Astrocyte (in vitro differentiated cells and primary cell): ENCODE measurements at places on chromosomes 6 and 20. TPM values are rescaled to one million over a fixed set of nuclear protein-coding genes. Genes with fewer than 3 reads are reported as not detected.

SLC52A3 gene
- total RNA-seq = 0.09 TPM in 1 of 2 replicates, not detected in the other

DNA sequence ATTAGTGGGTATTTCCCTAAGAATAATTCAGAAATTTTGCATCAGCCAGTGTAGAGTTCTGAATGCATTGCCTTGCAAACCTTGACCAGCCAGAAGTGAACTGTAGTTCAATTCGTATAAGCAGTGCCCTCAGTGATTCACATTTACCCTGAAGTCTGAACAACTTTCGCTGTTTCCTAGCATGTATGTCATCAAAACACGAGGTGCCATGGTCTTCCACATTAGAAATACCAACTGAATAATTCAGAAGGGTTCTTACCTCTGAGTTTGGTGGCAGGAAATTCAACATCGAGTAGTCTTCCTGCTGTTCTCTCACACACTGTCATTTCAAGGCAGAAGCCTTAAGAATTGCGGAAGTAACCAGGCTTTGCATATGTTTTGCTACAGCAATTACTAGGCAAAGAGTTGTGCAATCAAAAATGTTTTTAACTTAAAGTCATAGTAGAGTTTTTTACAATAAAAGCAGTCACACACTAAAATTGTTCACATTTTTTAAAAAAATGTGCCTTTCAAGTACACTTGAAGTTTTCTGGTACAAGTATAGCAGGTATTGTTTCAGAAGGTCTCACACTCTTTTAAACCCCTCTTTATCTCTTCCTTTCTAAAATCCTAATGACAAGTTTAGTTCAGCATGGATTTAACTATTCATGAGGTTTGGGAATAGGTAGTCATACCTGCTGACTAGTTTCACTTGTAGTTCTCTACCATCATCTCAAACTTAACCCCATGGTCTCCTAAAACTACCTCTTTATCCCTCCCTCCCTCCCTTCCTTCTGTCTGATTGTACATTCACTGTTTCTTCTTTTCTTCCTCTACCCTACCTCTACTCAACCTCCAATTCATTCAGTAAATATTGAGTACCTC lies 118.3 kb downstream of the STXBP5 start:
- no peak overlapping the region for H3K27ac ChIP-seq
- DNase-seq = no peak
- H3K36me3 ChIP-seq = peaks cover 4% of the 10 kb centered on the region
- H3K4me1 ChIP-seq = no peaks in the 10 kb centered on the region

DNA sequence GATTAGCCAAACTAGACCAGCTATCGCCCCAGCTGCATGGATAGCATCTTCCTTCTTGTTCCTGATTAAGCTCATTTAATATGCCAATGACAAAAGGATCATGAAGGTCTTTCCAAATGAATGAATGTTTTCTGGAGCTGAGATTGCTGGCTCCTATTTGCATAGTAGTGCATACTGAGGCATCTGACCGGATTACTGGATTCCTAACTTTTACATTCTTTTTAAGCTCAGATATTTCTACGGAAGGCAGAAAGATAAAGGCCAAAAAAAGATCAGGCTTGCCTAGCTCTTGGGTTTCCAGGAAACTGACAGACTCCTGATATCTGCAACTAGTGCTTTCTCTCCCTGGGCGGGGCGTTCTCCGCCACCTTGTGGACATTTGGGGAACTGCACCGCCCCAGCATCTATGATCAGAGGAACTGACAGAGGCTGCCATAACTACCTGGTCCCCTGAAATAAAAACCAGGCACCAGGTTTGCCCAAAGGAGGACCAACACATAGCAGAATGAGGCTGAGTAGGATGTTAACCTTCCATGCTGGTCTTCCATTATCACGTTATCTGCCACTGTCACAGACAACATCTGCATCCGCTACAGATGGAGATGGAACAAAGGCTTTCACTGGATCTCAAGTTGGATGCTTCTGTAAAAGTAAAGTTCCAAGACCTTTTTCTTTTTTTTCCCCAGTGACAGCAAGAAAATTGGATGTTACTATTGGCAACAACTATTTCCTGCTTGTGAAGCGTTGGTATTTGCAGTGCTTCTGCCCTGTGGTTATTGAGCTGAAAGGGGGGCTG lies 33.2 kb downstream of the NT5E start:
- peaks cover 8% of the 10 kb centered on the region for H3K4me1 ChIP-seq
- peak; percentile 50 for DNase-seq
- no peak overlapping the region for H3K4me3 ChIP-seq
- peaks cover 6% of the 10 kb centered on the region for H3K36me3 ChIP-seq

DNA sequence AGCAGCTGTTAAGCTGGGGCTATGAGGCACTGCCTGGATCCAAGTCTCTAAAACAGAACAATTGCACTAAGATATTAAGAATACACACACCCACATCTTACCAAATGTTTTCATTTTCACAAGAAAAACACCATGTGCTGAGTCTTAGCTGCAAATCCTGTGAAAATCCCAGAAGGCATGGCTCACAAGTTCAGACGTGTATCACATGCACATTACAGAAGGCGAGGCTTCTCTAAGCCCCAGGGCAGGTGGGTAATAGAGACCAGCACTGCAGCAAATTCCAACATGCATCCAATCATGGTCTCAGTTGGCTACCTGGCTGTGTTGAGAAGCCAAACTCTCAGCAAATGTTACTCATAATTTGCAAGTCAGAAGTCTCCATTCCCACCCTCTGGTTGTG lies 16.2 kb upstream of the CST3 start:
- no peaks in the 10 kb centered on the region for H3K4me1 ChIP-seq
- H3K36me3 ChIP-seq = no peaks in the 10 kb centered on the region
- H3K27me3 ChIP-seq = peaks cover 2% of the 10 kb centered on the region
- H3K27ac ChIP-seq = no peak overlapping the region
- no peak overlapping the region for H3K4me3 ChIP-seq

DNA sequence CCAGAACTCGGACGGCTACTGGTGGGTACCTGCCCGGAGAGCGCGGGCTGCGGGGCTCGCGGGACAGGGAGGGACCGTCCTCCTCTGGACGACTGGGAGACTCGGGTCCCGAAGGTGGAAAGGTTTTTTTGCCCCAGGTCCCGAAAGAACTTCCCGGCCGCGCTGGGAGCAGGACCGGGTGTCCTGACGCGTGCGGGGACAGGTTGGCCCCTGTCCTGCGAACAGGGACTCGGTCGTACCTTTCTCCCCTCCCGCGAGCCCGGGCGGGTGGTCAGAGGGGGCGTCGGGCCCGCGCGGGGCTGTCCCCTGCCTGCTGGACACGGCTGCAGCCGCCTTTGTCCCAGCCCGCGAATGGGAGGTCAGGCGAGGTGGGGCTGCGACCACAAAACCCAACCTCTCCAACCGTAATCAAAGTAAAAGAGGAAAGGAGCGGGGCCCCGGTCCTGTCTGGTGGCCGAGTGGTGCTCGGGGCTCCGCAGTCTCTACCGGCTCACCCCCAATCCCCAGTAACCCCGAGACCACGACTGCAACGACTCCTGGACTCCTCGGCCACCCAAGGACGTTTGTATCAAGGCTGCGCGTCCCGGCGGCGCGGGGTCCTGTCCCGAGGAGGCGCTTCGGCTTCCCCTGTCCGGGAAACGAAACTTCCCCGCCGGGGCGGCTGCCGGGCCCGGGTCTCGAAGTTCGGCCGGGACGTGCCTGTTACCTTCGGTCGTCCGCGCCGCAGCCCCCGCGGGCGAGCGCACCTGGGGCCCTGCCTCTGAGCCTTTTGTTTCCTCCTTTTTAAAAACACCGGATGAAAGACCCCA lies 798 bp downstream of the DSP start:
- H3K36me3 ChIP-seq = no peaks in the 10 kb centered on the region
- peak overlapping the region; percentile 72 for H3K4me3 ChIP-seq
- peaks cover 13% of the 10 kb centered on the region for H3K4me1 ChIP-seq
- no peak for DNase-seq
- H3K27ac ChIP-seq = peak overlapping the region; percentile 90
